DMS79 treated with DMSO at 0.1 percent for 48 hours (cell line): ENCODE measurements at places on chromosomes 6 and 20.

GRCh38 chr6:93182938-93183479 lies 236.3 kb downstream of the EPHA7 start:
- DNase-seq, result no peak

GRCh38 chr6:133594652-133595110 lies 294.2 kb upstream of the TCF21 start:
- no peak for DNase-seq

GRCh38 chr20:35329435-35330139 lies 37.4 kb upstream of the FAM83C start:
- DNase-seq, result no peak

GRCh38 chr6:167115054-167115453 lies 7.8 kb upstream of the CCR6 start:
- no peak for DNase-seq

- no peak for DNase-seq
Measured at GRCh38 chr6:126753606-126754005, 364.9 kb upstream of the RSPO3 start.
